Upper lobe of right lung (tissue), 1 donor: ENCODE measurements at places on chromosomes 2 and 18. TPM values are rescaled to one million over a fixed set of nuclear protein-coding genes. Genes with fewer than 3 reads are reported as not detected.

VAPA gene
- 225 TPM for total RNA-seq

TCF4 gene
- 143 TPM for total RNA-seq

FZD7 gene
- total RNA-seq, result 13.6 TPM

IRS1 gene
- 10.6 TPM for total RNA-seq

CCDC74B gene
- 0.78 TPM for total RNA-seq

DNA sequence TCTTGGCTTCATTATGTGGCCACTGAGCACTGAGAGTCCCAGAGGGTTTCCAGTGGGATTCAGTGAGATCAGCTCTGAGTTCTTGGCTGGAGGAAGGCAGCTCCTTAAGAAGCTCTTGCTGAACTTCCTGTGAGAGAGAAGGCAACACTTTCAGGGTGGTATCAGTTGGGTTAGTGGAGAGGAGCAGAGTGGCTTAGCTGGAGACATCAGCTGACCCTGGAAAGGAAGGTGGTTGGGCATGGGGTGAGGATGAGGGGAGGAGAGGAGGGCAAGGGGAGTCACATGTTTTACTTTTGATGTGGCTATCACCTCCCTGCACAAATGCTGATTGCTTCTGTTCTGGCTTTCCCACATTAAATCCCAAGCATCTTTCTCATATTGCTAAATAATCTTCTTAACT, 95.1 kb downstream of the ACOXL start:
- DNase-seq, result no peak
- peaks cover 5% of the 10 kb centered on the region for H3K4me1 ChIP-seq
- no peak overlapping the region for H3K4me3 ChIP-seq
- H3K36me3 ChIP-seq, result no peaks in the 10 kb centered on the region

DNA sequence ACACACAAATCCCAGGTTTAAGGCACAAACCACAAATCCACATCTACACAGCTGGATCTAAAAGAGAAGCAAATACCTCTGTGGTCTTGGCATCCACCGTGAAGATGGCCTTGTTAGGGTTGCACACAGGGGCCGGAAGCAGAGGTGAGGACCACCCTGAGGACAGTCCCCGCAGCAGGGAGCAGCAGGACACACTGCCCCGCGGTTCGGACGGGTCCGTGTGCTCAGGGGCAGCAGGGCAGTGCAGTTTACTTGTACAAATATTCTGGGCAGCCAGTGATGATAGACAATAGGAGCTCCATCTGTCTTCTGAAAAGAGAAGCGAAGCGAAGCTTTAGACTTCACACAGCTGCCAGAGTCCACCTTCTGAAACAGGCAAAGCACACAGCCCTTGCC, 8.8 kb downstream of the PASK start:
- no peak overlapping the region for H3K27ac ChIP-seq
